ENCODE measurements at places on chromosomes 1 and 21.

GRCh38 chr1:64624218-64624713 is 120.6 kb upstream of the RAVER2 start:
- no peak for DNase-seq

DNA sequence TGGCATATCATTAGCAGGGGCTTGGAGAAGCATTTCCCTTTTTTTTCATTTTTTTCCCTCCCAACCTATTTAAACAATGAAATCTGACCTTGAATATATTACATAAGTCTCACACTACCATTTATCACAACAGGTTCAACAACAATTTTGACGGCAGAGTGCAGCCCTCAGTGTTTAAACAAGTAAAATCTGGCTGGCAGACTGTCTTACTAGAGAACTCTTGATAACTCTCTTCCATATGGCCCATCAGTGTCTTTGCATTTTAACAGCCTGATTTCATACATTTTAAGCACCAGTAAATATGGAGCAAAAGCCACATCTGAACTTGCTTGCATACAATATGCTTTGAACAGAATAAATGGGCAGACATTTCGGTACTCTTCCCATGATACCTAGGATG is 213.0 kb downstream of the KCTD3 start:
- DNase-seq = no peak

DNA sequence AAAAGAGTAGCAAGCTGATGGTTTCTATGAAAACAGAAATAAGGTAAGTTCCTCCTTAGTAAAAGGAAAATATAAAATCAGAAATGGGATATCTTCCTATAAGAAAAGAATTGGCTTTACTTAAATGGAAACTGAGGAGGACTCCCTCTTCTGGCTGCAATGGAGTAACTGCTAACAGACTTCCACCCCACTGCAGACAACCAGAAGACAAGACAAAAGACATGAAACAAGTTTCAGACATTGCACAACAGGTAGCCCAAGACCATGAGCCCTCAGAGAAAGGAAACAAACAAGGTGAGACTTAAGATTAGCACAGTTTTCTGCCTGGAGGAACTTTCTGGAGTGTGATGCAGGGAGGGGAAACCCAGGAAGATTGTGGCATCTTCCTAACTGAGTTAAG is 17.0 kb upstream of the OLFML2B start:
- DNase-seq = no peak

GRCh38 chr1:85318217-85318616 is 41.8 kb upstream of the BCL10 start:
- DNase-seq = no peak

DNA sequence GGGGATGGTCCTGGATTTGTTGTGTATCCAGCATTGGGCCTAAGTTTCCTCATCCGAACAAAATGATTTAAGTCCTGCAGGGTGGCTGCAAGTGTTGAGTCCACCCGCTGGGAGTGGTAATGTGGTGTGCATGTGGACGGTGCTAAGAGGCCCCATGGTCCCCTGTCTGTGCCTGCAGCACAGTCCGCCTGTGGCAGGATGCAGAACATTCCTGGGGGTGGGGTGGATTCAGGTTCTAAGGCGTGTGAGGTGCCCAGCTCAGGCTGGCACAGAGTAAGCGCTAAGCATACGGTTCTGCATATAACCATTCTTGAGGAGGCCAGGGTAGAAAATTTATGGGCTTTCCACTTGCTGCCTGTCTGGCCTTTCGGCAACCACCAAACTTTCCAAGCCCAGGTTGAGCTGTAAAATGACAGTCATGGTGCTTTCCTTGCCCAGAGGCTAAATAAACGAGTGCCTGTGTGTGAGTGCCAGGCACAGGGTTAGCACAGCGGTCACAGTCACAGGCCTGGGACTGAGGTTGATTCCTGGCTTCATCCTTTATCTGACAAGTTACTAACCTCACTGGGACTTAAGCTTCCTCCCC is 30.7 kb downstream of the SLC2A1 start:
- DNase-seq = no peak

GRCh38 chr1:11661103-11661502 is 2.9 kb upstream of the FBXO6 start:
- no peak for DNase-seq

Measured in stimulated activated CD4-positive, alpha-beta T cell treated with anti-CD3 and anti-CD28 coated beads, Interleukin-4, amount 100 ng/mL, for 4 hours (primary cell).